ENCODE measurements at places on chromosomes 16 and 17. TPM values are rescaled to one million over a fixed set of nuclear protein-coding genes. Genes with fewer than 3 reads are reported as not detected.

Gene CLCN7
- 65.5 TPM for total RNA-seq

Gene UNC13D
- total RNA-seq, result 6.1 TPM

Gene ANKRD40CL
- total RNA-seq, result not detected

Gene WFIKKN2
- not detected for total RNA-seq

Gene SGCA
- total RNA-seq, result 1.9 TPM

Gene AANAT
- 0.26 TPM for total RNA-seq

Gene KRT17
- 1.3 TPM for total RNA-seq

Gene EVPL
- 18.5 TPM for total RNA-seq

Gene SAT2
- total RNA-seq, result 81.4 TPM

Gene KCNJ2
- total RNA-seq, result 0.03 TPM

Gene COL1A1
- total RNA-seq, result 6.5 TPM

Gene TOP2A
- 204 TPM for total RNA-seq

Gene HOXB2
- total RNA-seq, result 1.0 TPM

Gene KRTAP9-4
- not detected for total RNA-seq

Gene CTRB2
- not detected for total RNA-seq

Gene AIPL1
- total RNA-seq, result not detected

Gene PRSS33
- total RNA-seq, result not detected

Gene CHD9NB
- total RNA-seq, result 1.1 TPM

Gene LGALS9B
- total RNA-seq, result not detected

Gene CBFA2T3
- 0.43 TPM for total RNA-seq

Gene USP6
- 0.05 TPM for total RNA-seq

Gene ACACA
- 42.9 TPM for total RNA-seq

Gene NAGS
- 1.5 TPM for total RNA-seq

Gene CACNG1
- not detected for total RNA-seq

Measured in A549 treated with GW870086 at 1 μM for 4 hours (cell line).